ENCODE measurements at places on chromosomes 5 and 9.

DNA sequence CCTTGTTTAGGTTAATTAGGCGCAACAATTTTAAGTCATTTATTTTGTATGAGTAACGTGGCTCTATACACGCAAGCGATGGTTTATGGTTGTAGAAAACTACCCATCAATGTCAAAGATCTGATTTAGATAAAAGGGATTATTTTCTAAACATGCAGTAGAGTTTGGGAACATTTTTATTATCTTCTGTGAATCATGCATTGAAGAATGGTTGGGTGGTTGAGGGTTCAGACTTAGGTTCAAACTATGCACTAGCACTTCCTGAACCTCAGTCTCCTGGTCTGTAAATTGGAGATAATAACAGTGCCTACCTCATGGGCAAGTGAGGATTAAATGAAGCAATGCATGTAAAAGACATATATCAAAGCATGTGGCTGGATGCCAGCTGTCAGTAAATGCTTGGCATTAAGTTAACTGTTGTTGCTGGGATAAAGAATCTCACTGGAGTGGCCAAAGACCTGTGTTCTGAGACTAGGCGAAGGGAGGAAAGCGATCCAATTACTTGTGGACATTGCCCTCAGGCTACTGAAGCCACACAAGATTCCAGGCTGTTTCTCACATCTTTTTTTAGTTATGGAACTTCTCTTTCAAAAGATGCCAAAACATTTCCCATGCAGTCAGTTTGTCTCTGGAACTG lies 1.1 kb upstream of the OTULINL start:
- peak; percentile 96 for DNase-seq

DNA sequence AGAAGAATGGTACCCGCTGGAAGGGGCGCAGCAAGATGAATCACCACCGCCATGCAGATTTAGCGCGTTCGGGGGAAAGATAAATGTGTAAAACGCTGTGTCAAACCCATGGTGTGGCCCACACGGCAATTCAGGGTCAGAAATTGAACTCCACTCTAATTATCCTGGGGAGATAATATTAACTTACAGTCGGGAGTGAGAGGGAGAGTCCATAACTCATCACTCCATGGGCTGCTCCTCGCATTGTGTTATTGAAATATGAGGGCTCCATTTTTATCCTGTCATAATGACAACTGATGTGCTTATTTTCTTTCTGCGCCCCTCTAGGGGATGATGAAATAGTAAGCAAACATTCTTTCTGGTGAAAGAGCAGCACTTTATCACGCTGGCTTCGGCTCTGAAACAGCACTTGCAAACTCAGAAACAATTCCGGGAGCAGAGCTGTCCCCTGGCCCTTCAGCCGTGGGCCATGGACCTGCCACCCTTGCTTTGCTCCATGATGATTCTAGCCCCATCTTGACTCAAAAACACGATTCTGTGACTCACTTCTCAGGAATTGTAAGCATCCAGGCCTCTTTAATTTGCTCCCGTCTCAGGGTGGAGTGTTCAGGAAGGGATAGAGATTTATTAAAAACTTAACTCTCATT lies 431.6 kb downstream of the IRX1 start:
- no peak for DNase-seq

DNA sequence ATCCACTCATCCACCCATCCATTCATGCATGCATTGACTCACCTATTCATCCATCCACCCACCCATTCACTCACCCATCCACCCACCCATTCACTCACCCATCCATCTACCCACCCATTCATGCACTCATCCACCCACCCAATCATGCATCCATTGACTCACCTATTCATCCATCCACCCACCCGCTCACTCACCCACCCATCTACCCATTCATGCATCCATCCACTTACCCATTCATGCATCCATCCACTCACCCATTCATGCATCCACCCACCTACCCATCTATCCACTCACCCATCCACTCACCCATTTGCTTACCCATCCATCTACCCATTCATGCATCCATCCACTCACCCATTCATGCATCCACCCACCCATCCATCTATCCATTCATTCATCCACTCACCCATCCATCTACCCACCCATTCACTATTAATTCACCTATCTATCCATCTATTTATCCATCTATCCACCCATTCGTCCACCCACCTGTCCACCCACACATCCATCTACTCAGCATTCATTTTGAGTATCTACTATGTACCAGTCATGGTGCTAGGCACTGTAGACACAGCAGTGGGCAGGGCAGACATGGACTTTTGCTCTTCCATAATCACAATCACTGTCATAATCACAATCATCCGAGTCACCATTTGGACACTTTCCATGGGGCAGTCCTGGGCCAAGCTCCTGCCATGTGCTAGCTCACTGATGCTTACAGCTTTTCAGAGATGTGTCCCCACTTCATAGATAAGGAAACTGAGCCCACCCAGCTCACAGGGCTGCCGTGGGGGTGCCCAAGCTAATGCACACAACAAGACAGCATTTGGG lies 34.4 kb downstream of the HMCN2 start:
- DNase-seq, result peak; percentile 10

DNA sequence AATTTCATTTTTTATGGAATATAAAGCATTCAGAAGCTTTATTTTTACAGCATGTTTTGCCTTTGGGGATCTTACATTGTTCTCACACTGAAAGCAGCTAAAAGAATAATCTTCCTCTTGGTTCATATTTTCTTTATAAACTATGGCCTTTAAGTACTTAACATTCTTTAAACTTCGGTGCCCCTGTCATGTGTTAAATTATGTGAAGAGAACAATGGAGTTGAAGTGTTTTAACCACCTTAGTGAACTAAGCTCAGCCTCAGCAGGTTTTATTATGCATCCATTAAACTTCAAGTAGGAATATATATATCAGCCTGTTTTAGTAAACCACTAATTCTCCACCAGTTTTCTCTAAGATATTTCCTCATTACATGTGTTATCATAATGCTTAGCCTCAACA lies 371.4 kb upstream of the CDH18 start:
- no peak for DNase-seq

GRCh38 chr5:57298985-57299491 lies 125.2 kb downstream of the GPBP1 start:
- DNase-seq, result peak; percentile 81

GRCh38 chr5:132674671-132675506 lies 1.1 kb downstream of the IL4 start:
- DNase-seq, result peak; percentile 97

DNA sequence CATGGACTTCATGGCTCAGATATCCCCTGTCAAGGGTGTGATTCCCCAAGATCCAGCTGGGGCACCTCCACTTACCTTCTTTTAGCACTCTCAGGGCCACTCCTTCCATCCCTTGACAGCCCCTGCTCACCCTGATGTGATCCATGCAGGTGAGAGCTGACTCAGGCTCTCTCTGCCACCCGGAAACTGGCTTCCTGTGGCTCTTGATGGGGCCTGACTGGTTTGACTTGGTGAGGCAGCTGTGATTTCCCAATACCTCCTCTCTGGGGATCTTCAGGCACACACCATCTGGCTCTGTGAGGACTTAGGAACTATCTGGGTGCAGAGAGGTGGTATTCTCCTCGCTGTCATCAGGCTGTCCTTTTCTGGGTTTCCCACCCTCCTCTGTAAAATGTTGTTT lies 7.9 kb upstream of the FAT2 start:
- no peak for DNase-seq

DNA sequence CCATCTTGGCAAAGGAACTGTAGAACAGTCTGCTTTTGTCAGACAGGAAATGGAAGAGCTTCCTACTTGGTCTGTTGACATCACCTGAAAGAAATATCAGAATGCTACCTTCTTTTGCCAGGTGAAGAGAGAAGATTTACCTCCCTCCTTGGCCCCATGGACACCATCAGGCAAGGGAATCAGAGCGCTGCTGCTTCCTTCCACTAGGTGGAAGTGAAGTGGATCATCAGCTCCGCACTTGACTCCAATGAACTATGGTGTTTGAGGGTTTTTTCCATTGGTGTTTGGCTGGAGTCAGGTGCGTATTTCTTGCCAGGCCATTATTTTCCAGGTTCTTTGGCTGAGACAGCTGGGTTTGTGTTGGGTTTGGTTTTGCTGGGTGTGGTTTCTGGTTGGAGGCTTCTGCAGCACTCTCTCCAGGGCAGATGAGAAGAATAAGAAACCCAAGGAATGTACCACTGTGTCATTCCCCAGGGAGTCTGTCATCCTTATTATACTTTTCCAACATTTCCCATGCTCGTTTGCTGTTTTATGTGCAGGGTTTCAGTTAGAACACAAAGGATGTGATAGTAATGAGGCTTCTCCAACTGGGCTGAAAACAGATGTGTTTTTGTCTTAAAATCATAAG lies 12.4 kb downstream of the SPATA31E1 start:
- DNase-seq, result peak; percentile 52

DNA sequence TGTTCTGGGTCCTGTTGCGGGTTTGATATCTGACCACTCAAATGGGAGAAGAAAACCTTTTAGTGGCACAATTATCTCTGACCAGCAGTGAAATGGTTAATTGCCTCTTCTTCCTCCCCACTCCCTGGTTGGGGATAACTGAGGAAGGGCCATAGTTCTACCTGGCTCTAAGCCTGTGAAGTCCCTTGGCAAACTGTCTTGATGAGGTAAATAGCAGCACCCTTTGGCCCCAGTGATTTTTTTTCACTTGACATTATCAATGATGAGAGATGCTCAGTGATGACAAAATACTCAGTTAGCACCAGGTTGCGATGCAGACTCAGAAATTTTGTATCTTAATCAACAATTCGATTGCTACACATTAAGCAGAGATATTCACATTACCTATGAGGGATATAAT lies 515.7 kb downstream of the PSAT1 start:
- no peak for DNase-seq

GRCh38 chr9:87109231-87109631 lies 161.9 kb upstream of the GAS1 start:
- DNase-seq, result peak; percentile 74

GRCh38 chr5:383621-384020 lies 59.4 kb upstream of the EXOC3 start:
- DNase-seq, result no peak

GRCh38 chr5:135222171-135222681 lies 176.8 kb downstream of the MACROH2A1 start:
- DNase-seq, result no peak

- peak; percentile 84 for DNase-seq
These were observed 35.6 kb upstream of the ANKRD33B start for GRCh38 chr5:10528056-10528816.

DNA sequence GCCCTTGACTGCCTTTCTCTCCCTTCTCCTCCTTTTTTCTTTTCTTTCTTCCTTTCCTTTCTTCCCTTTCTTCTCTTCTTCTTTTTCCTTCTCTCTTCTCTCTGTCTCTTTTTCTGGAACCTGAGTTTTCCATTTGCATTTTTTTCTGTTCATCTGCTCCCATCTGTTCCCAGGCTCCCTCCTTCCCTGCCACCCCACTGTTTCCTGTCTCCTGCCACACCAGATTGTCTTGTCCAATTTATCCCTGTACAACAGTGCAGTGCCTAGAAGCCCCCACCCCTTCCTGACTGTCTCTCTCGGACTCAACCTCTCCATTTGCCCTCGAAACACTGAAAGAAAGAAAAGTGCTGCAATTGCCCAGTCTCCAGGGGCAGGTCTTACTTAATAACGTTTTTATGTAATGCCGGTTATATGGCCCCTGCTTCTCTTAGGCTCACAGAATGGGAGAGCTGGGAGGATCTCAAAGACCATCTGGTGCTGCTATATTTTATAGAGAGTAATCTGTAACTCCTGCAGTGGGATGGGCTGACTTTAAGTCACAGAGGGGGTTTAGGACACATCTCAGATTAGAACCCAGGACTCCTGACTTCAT lies 101.4 kb downstream of the RALGPS1 start:
- DNase-seq, result no peak

DNA sequence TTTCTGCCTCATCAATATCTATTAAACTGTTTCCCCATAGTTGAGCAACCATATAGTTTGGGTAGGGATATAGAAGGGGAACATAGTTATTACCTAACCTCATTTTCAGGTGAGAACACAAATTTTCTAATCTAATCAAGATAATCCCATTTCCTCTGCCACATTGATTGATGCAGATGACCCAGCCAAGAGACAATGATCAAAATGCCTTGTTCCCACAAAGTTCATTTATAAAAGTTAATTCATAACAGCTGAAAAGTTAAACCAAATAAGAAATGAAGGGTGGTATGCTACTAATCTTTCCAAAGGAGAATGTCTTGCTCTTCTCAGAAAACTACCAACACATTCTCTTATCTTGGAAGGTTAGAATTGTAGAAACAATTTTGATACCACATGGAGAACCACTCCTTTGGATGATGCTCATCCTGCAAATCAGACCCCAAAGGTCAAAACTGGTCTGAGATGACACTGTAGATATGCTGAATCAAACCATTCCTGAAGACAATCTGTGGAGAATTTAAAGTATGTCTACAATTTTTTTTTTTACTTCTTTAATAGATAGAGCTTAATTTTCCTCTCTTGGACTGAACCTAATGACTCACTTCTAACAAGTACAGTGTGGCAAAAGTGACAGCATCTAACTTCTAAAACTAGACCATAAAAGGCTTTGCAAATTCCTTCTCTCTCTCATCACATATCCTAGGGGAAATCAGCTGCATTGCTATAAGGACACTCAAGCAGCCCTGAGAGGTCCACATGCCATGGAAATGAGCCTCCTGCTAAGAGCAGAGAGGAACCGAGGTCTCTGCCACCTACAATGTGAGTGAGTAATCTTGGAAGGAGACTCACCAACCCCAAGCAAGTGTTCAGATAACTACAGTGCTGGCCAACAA lies 586.7 kb upstream of the TUSC1 start:
- peak; percentile 99 for DNase-seq

DNA sequence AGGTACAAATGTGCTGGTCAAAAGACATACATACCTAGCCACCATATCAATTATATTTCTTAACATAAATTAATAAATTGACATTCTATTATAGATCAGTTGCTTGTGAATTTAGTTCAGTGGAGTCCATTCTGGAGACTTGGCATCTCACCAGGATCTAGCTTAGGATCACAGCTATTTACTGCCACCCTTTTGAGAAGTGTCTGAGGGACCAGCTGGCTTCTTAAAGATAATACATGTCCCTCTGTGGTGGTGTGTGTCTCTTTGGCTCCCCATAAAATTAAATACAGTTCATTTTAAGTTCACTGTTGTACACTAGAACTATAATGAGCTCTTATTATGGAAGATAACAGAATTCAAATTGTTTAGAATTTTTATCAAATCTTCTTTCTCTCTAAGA lies 290.7 kb downstream of the PRELID2 start:
- no peak for DNase-seq

DNA sequence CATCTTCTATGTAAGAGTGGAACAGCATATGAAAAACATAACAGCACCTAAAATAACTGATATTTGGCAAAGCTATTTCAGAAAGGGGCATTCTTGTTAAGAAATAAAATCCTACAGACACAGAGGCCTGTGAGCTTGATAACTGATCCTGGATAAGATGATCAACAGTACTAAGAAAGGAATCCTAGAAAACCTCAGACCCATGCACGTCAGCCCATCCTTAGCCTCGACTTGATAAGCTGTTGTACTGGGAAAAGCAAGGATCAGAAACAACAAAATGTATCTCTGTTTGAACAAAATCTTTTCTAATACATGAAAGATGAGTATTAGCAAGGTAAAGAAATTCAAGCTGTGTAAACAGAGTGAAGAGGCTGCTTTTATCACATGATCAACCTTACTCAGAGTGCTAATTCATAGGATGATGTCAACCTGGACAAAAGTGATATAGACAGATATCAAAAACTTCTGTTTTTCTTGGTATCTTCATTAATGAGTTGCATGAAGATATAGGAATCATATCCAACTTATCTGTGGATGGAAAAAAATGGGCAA lies 15.2 kb downstream of the LIFR start:
- no peak for DNase-seq

- peak; percentile 71 for DNase-seq
These were observed 21.2 kb downstream of the OTULIN start for GRCh38 chr5:14685757-14686156.

All from EH (cell line).